ENCODE measurements at places on chromosomes 3 and 15.

GRCh38 chr3:142273501-142273900 lies 48.1 kb upstream of the GK5 start:
- no peak for DNase-seq

DNA sequence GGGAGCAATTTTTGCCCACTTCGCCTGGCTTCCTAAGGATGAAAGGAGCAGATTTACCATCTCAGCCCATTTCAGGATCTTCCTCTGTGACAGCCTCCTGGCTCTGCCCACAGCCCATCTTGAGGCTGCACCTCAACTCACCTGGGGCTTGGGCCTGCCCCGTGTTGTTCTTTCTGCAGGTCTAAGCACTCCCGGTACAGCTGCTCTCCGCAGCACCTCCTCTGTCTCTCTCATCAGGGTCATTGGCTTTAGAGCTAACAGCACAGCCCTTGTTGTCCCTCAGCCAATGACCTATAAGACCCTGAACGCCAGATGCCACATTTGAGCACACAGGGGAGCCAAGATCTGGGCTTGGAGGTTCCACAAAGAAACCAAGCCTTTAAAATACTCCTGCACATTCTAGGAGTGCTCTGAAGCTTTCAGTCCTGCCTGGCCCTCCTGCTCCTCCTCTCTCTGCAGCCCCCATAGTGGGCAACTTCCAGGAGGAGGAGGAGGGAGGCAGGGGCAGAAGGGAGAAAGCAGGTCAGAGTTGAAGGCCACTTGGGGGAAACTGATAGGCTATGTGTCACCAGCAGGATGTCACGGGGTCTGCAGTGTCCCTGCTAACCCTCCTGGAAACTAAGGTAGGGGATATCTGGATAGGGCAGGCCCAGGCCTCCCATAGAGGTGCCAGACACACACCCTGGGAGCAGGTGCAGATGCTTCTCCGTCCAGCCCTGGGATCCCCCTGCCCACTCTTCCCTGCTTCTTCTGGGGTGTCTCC lies 115.6 kb downstream of the ETFA start:
- no peak for DNase-seq

GRCh38 chr3:50714946-50715345 lies 40.2 kb downstream of the DOCK3 start:
- DNase-seq, result no peak

- DNase-seq, result no peak
These were observed 97.8 kb upstream of the TBL1XR1 start for GRCh38 chr3:177295116-177295515.

DNA sequence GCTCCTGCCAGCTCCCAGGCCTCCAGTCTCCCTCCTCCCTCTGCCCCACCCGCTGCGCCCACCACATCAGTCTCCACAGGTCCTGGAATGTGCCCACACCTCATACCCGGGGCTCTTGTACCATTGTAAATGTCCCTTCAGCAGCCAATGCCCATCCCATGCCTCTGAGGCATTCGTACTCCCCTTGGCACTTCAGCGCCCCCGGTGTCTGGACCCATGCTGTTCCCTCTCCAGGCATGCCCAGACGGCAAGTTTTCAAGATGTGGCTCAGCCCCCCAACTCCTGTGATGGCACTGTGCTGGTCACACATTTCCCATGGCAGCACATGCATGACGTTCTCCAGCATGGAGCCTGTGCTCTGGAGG lies 13.3 kb downstream of the PLXND1 start:
- DNase-seq, result no peak

DNA sequence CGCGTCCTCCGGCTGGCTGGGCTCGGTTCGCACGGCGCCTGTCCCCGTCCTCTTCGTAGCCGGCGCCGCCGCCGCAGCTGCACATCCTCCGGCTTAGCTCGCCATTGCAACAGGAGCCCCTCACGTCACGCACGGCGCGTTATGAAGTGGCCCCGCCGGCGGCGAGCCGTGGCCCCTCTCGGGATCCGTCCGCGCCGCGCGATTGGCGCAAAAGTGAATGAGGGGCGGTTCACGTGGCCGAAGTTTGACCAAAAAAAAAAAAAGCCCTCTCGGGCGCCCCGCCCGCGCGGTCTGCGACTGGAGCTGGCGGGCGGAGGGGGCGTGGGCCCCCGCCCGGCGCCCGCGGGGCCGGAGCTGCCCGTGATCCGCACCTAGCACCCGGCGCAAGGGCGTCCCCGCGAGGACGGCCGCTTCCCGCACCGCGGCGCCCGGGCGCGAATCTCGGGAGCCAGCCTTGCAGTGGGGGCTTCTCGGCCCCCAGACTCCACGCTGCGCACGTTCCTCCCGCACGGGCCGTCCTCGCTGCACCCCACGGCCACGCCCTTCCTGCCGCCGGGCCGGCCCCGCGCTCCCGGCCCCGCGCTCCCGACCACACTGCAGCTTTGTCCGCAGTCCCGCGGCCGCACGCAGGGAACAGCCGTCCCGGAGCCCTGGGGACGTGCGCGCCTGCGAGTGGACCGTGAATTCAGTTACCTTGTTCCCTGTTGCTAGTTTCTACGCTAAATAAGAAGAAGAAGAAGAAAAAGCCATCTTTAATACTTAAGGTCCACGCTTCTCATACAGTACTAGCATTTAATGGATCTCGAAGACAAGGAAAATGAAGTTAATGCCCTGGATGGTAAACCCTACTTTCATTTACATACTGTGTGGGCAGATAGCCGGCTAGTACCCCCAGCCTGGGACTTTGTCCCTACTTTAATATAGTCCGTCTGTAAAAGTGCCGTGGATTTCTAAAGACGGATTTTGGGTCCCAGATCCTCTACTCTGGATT lies at the start of gene CHSY1:
Gene CHSY1 (minus strand): TSS at position 219 of the 991 bp plus-strand sequence. CDS start 592 bp downstream, outside the sequence.
- DNase-seq, result peak; percentile 26

GRCh38 chr3:138949002-138949418 lies 2.0 kb downstream of the FOXL2NB start:
- DNase-seq, result no peak

- no peak for DNase-seq
These were observed 19.4 kb downstream of the PLSCR1 start for GRCh38 chr3:146524961-146525360.

GRCh38 chr15:60172143-60172542 lies 168.0 kb downstream of the FOXB1 start:
- no peak for DNase-seq

DNA sequence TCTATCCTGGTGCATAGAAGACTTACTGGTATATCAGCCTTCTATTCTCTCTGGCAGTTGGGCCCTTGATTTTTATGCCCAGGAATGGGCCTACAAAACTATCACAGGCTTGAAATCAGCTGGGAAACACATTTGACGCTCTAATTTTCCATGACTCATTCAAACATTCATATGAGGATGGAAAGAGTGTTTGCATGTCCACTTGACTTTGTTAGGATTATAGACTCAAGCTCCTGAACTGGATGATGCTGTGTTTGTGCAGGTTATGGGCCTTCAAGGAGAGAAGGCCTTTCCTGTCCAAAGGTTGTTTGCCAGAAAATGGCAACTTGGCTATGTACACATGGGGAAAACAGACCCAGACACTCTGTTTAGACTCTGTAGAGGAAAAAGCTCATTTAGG lies 219.9 kb downstream of the GAP43 start:
- no peak for DNase-seq

DNA sequence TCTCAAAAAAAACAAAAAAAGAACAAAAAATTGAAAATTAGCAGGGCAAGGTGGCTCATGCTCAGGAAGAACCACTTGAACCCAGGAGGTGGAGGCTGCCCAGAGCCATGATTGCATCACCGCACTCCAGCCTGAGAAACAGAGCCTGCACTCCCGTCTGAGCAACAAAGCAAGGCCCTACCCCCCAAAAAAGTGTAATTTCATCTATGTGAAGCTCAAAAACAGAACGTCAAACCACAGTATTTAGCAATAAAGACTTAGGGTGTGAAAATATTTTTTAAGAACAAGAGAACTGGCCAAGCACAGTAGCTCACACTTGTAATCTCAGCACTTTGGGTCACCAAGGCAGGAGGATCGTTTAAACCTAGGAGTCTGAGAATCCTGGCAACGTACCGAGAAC lies 38.2 kb downstream of the STAG1 start:
- no peak for DNase-seq

DNA sequence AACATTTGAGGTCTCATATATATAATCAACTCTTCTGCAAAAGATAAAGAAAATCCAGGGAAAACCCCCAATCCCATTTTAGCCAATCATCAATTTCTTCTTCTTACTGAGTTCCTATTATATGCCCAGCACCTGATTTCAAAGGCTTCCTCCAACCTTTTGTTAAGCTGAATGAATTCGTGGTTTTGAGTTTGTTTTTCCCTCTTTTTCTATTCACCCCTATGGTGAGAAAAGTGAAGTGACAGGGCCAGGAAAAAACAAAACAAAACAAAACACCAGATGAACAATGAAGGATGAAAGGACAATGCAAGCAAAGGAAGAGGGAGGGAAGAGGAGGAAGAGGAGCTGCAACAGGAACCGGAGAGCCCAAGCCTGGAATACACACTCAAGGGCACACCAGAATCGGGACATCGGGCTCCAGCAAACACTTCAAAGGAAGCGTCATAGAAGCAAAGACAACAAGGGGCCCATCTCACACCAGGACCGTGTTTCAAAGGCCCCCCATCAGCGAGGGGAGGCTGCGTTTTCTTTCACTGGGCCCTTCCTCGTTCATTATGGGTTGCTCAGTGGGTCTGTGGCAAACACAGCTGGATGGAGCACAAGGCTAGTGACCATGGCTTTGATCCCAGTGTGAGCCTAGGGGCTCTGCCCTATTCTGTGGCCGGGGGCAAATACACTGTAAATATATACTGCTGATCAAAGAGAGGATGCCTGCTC lies 50.2 kb downstream of the VGLL4 start:
- DNase-seq, result no peak

- no peak for DNase-seq
These were observed 22.4 kb upstream of the IL16 start for GRCh38 chr15:81174125-81174791.

- no peak for DNase-seq
These were observed 293.5 kb downstream of the KBTBD8 start for GRCh38 chr3:67291287-67292252.
